ENCODE measurements at places on chromosomes 13 and 19.

DNA sequence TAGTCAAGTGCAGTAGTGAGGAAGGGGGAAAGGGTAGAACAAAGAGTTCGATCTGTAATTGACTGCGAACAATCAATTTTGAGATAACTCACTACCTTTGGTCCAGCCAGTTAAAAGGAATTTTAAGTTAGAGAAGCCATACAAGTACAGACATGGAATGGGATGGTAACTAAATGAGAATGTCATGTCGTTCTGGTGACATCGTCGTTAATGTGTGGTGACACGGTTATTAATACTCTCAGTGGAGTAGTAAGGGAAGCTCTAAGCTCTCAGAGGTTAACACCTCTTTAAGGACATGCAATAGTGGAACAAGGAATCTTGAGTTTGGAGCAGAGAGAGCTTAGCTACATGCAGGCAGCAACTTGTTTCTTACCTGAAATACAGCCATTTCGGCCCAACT is 154.9 kb upstream of the KLF12 start:
- no peak for DNase-seq

- no peak for DNase-seq
Observed at GRCh38 chr13:51479199-51479523, 26.3 kb upstream of the INTS6 start.

GRCh38 chr13:102799426-102800144 is 666 bp downstream of the BIVM start:
- no peak for DNase-seq

- DNase-seq: no peak
Observed at GRCh38 chr19:3368441-3368795, 2.0 kb downstream of the NFIC start.

GRCh38 chr19:47132194-47132852 is 1.7 kb downstream of the SAE1 start:
- no peak for DNase-seq

DNA sequence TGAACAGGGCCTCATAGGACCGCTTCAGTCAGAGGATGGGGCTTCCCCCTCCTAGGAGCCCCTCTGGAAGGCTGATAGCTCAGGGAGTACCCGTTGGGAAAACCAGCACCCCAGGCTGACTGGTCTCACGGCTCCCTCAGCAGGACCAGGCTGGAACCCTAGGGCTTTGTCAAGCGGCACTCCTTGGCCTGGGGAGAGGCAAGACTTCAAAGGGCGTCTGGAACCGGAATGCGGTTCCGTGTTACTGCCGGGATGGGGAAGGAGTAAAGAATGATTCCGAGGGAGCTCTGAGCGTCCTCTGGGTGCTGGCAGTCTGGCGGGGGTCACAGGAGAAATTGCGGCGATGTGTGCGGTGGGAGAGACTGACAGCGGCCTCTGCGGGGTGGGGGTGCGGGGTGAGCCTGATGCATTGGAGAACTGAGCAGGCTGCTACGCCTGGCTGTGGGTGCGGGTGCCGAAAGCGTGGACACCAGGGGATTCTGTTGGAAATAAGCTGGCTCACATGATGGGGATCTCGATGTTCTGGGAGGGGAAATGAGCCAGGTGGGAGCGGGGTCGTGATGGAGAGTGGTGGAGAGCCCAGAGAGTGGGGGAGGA is 1.9 kb downstream of the COX6B2 start:
- no peak for DNase-seq

- no peak for DNase-seq
Observed at GRCh38 chr19:47022541-47023447, 3.2 kb downstream of the NPAS1 start.

- DNase-seq: no peak
Observed at GRCh38 chr13:106762708-106763107, 194.8 kb upstream of the ARGLU1 start.

- no peak for DNase-seq
Observed at GRCh38 chr19:3366753-3367627, 607 bp downstream of the NFIC start.

GRCh38 chr19:19597809-19598306 is 20.6 kb downstream of the PBX4 start:
- DNase-seq: no peak

GRCh38 chr13:110354715-110355473 is 47.8 kb downstream of the COL4A2 start:
- no peak for DNase-seq

- DNase-seq: no peak
Observed at GRCh38 chr19:7897292-7897691, 6.4 kb upstream of the MAP2K7 start.

- no peak for DNase-seq
Observed at GRCh38 chr13:110799246-110800236, 86.0 kb downstream of the ING1 start.

GRCh38 chr13:96141032-96141431 is 51.1 kb downstream of the HS6ST3 start:
- DNase-seq: no peak

DNA sequence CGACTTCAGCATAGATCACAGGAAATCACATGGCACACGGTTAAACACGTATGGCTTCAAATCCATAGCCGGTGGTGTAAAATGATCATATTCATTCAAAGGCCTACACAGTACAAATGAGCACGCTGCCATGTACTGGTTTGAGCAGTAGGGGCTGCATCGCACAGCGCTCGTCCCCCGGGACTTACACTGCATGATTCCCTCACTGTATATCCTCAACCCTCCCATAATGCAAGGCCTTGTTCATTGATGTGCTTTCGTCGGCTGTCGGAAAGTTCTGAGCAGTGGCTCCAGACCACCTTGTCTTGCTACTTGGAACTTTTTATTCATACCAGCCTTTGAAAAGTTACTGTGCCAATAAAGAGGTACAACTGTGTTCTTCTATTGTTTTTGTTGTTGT is 578.2 kb downstream of the MYO16 start:
- DNase-seq: no peak

DNA sequence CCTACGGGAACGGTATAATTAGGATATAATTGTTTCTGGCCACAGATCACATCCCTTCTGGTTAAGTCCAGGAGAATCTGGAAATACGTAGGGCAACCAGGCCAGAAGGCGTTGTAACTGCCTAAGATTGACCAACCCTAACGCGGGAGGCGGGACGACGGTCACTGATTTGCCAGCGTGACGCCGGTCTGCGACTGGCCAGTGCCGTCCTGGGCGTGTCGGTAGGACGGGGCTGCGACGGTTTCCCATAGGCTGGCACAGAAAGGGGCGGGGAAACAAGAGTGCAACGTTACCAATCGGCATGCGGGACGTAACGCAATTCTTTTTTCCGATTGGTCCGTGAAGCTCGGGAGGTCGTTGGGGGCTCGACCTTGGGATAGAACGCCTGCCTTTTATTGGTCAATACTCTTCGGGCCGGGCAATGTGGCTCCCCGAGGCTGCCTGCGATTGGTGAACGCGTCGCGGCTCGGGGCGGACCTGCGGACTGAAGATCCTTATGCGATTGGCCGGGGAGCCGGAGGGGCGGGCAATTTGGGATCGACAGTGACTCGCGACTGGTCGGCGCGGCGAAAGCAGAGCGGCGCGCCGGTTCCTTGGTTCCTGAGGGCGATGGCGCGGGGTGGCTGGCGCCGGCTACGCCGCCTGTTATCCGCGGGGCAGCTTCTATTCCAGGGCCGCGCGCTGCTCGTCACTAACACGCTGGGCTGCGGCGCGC is at the start of gene MPV17L2:
MPV17L2 (plus strand) TSS at position 546 of the 715 bp plus-strand sequence; CDS start at position 610, 64 bp downstream.
- peak; percentile 96 for DNase-seq

DNA sequence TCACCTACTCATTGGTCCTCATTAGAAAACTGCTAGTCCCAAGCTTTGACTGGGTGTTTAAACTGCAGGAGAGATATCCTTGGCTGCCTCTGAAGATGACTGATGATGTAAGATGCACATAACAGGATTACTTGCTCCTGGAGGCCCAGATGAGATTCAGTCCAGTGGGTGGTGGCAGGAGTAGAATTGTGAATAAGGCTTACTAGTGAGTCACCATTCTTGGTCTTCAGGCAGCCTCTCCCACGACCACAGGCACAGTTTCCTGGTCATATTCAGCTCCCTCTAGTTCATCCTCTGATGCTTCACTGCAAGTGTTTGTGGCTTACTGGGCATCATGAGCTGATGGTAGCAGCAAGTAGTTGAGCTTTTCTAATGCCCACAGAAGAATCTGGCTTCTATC is 12.1 kb downstream of the SERTM1 start:
- no peak for DNase-seq

DNA sequence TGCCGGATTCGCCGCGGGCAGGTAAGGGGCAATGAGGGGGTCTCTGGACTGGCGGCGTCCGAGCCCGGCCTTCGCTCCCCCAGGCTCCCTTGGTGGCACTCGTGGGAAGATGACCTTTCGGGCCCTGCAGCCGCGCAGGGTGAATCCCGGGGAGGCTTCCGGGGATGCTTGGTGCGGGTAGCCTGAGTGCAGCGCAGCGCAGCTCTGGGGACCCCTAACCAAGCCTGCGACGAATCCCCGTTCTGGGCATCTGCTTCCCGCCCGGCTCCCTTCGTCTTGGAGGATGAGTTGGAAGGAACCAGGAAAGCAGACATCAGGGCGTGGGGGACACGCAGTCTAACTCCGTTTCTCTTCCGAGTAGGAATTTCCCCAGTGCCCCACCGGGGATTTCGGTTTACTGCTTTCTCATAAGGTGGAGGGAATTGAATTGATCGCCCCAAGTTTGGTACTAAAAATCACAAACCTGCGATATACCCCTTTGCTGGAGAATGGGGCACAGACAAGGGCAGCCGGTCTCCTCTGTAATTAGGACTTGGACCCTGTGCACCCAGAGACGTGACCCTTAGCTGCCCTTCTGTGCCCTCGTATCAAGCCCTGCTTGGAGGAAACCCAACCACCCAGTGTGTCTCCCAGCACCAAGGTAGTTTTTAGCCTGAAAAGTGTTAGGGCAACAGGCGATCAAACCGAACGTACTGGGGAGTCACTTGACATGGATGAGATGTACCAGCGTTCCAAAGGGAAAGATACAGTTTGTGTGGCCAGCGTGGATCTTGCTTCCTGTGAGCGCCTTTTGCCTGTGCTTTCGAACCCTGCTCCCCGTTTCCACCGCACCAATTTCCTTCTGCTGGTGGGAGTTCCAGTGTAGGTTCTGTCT is 1.0 kb downstream of the GPC5 start:
- no peak for DNase-seq

GRCh38 chr13:85521657-85522056 is 277.6 kb downstream of the SLITRK6 start:
- no peak for DNase-seq

Data from activated T-cell treated with anti-CD3 and anti-CD28 coated beads for 1 hour (primary cell).